ENCODE measurements at places on chromosomes 13 and 19.

- peak; percentile 38 for DNase-seq
Measured at GRCh38 chr13:97226788-97227627, 4.9 kb downstream of the MBNL2 start.

GRCh38 chr13:65921933-65922332 is 1308.2 kb downstream of the PCDH9 start:
- no peak for DNase-seq

GRCh38 chr19:43300206-43300605 is 30.9 kb upstream of the PSG9 start:
- DNase-seq = no peak

DNA sequence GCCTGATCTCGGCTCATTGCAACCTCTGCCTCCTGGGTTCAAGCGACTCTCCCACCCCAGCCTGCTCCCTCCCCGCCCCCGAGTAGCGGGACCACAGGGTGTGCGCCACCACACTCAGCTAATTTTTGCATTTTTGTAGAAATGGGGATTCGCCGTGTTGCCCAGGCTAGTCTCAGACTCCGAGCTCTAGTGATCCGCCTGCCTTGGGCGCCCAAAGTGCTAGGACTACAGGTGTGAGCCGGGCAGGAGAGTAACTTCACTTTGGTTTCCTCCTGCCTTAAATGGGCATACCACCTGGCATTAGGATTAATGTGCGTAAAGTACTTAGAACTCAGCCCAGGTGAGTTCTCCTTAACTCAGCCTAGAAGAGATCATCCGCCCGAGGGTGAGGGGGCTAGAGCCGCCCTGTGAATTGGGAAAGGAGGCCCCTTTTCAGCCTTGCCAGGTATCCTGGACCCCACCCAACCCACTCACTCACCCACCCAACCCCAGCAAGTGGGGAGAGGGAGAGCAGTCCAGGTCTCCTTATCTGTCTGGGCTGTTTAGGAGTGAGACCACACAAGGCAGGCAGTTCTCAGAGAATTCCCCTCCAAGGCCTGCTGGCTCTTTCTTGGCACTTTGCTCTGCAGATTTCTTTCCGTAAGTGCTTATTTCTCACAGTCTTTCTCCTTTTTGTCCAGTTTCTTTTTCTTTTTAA is 1.2 kb upstream of the ZFP36 start:
- no peak for DNase-seq

DNA sequence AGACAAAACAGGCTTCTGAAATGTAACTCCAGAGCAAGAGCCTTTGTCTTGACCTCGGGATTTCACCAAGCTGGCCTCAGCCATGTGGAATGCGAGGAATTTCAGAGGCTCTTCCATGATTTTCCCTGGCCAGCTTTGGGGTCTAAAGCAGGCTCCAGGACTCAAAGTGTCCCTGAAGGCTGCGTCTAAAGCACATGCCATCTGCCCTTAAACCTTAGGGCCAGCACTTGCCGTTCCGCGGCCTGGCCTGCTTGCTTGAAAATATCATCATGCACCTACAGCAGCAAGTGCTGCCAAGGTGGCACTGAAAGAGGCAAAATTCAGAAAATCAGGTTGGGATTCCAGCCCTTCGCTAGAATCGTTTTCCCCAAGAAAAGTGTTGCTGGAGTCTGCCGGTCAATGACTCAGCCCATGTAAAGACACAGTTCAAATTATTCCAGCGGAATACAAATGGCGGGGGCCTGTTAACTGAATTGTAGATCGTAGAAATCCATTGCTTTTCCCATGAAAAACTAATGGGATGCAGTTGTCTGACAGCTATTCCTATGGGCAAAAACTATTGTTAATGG is 105.7 kb upstream of the RAP2A start:
- no peak for DNase-seq

DNA sequence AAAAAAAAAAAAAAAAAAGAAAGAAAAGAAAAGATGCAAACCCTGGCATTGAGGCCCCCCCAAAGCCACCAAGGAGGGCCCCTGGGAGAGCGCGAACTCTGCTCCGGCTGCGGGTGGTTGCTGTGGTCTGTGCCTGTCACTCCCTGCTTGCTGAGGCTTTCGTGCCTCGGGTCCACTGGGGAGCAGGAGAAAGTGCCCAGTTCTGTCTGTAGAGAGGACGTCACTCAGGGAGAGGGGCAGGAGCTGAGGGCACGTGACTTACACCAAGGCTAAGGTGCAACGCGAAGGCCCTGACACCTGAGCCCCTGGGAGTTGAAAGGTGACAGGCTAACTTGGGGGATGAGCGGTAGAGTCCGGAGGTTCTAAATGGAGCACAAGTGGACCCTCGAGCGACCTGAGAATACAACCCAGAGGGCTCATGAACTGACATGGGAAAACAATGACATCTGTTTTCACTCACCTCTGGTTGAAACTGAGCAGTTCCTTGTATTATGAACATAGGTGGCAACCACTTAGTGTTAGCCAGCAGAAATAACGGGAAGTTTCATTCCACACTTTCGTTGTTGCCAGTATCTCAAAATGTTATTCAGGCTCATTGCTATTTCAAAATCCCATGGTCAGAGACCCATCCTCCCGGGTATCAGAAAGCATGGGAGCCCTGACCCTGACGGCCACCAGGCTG is 69.2 kb upstream of the TM9SF2 start:
- DNase-seq = no peak

- DNase-seq = no peak
Measured at GRCh38 chr19:52963247-52963618, 552 bp upstream of the ZNF816 start.

- no peak for DNase-seq
Measured at GRCh38 chr13:98786023-98786422, 33.6 kb upstream of the SLC15A1 start.

DNA sequence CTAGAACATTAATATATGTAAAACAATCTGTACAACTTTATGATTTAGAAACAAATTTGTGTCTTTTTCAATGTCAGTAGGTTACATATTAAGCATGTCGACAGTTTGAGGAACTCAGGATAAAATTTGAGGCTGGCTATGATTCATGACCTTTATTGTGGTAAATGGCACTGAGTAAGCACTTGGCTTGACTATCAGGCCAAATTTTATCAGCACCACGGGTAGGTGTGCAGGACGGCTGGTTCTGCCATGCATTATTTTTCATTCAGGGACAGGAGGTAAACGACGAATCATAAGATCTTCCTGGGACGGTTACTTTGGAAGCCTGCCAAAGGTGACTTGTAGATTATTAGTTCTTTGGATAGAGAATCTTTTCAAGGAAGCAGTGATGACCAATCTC is 19.9 kb upstream of the CYP4F8 start:
- no peak for DNase-seq

DNA sequence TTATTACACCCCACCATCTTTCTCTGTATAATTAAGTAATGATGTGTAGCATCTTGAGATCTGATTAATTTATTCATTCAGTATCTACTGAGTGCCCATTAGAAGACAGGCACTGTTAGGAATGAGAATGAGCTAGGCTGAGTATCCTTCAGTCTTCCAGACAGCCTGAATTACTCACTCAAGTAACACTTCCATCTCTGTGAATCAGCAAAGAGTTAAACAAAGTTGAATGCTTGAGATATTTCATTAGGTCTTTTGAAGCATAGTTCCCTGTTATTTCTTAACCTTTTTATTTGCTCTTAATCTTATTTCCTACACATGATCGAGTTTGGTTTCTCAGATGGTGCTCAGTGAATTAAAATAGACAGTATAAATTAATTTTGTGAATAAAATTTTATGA is 413.7 kb downstream of the DCT start:
- no peak for DNase-seq

GRCh38 chr19:16530540-16531379 is 11.5 kb downstream of the CHERP start:
- no peak for DNase-seq

DNA sequence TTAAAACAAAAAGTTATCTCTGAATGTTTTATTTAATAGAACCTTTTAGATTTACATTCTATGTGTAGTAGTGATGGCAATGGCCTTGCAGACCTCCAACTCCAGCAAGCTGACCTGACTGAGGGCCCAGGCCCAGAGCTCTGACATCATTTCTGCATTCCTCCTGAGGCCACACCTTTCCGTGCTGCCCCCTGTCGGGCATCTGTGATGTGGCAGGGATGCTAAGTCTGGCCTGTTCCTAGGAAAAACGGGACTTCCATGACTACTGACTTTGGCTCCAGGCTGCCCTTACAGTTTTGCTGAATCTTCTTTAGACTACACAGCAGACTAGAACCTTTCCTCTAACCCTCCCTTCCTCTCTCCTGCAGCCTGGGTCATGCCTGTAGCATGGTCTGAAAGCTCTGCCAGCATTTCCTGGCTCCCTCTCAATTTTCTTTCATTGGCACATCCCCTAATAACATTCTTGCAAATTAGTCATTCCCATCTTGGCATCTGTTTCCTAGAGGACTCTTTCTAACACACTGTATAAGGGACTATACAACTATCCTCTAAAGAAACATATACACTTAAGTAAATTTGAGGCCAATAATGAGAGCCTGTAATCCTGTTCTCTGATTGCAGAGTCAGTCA is 249.1 kb downstream of the GPC5 start:
- DNase-seq = no peak

DNA sequence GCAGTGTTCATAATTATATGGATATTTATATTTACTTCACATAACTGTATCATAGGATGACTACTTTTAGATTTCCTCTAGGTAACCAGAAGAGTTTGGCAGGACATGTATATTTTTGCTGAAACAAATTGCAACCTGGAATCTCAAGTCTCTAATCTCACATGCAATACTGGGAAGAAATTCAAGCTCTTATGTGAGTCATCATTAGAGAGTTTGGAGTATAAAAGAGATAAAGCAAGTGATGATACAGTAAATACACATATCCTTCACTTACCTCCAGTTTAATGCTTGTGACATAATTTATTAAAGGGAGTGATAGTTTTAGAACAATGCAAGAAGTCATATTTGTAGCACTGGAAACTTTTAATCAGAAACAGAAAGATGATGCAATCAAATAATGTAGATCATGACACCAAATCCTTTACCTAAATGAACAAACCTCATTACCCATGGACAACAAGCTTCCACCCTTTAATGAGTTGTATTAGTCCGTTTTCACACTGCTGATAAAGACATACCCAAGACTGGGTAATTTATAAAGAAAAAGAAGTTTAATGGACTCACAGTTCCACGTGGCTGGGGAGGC is 15.8 kb upstream of the OR7A17 start:
- no peak for DNase-seq

- no peak for DNase-seq
Measured at GRCh38 chr19:14554382-14554812, 17.5 kb downstream of the NDUFB7 start.

DNA sequence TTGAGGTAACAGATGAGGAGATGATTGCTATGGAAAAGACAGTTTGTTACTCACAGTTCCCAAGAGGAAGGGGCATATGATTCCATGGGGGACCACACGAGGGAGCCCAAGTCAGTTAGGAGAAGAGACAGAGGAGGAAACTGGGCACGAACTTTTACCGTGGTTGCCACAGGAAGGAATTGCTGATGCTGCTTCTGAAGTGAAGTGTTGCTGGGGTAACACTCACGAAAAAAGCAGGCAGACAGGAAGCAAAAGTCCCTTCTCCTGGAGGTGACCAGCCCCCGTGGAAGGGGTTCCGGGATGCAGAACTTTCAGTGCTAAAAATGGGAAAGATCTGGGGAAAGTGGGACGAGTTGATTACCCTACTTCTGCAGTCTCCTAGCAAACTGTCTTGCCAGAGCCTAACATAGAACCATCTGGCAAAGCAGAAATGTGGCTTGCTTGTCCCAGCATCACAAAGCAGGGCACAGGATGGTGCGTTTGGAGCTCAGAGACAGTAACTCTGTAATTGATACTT is 35.4 kb upstream of the MAP3K10 start:
- no peak for DNase-seq

DNA sequence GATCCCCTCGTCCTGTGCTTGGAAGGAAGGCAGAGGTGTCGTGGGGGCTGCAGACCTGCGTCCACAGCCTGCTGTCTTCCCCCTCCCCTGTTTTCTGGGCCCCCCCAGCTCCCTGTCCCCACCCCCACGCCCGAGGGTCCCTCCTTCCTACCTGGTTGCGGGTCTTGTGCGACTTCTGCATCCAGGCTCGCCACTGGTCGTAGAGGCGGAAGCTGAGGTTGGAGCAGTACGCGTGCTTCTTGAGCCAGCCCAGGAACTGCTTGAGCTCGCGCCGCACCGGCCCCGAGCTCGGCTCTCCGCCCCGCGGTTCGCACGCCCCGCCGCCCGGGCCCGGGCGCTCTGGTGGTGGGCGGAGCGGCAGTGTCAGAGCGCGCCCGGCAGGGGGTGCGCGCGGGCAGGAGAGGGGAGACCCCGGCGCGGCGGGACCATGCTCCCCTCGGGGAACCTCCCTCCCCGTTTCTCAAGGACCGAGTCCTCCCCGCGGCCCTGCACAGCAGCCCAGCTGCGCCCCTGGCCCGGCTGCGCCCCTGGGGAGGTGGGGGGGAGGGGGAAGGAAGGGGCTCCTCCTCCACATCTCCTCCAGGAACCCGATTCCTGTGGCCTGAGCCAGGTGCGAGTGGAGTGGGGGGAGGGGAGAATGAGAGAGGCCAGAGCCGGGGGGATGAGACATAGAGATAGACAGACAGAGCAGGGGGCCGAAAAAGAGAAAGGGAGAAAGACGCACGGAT is 5.7 kb downstream of the REX1BD start:
- DNase-seq = peak; percentile 67

DNA sequence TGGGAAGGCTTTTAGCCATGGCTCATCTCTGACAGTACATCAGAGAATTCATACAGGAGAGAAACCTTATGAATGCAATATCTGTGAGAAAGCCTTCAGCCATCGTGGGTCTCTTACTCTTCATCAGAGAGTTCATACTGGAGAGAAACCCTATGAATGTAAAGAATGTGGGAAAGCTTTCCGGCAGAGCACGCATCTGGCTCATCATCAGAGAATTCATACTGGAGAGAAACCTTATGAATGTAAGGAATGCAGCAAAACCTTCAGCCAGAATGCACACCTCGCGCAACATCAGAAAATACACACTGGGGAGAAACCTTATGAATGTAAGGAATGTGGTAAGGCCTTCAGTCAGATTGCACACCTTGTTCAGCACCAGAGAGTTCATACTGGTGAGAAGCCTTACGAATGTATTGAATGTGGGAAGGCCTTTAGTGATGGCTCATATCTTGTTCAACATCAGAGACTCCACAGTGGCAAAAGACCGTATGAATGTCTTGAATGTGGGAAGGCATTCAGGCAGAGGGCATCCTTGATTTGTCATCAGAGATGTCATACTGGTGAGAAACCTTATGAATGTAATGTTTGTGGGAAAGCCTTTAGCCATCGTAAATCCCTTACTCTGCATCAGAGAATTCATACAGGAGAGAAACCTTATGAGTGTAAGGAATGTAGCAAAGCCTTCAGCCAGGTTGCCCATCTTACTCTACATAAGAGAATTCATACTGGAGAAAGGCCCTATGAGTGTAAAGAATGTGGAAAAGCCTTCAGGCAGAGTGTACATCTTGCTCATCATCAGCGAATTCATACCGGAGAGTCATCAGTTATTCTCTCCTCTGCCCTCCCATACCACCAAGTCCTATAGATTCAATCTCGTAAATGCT is 10.7 kb downstream of the ZNF470 start:
- DNase-seq = no peak

GRCh38 chr19:31070146-31071065 is 278.8 kb downstream of the TSHZ3 start:
- DNase-seq = no peak

- DNase-seq = no peak
Measured at GRCh38 chr13:111791131-111791530, 275.8 kb upstream of the SOX1 start.

GRCh38 chr19:34126966-34127365 is 45.3 kb upstream of the LSM14A start:
- no peak for DNase-seq

GRCh38 chr19:18477042-18477779 is 39.3 kb upstream of the ISYNA1 start:
- no peak for DNase-seq
